ENCODE measurements at places on chromosomes 2 and 18. TPM values are rescaled to one million over a fixed set of nuclear protein-coding genes. Genes with fewer than 3 reads are reported as not detected.

The UGT1A5 gene
- polyA plus RNA-seq, result not detected

The PPP1R1C gene
- 0.27 TPM for polyA plus RNA-seq

The MOCOS gene
- polyA plus RNA-seq, result 12.5 TPM

The ANKRD30BL gene
- not detected for polyA plus RNA-seq

The MARCO gene
- not detected for polyA plus RNA-seq

The ADD2 gene
- polyA plus RNA-seq, result not detected

The RNF149 gene
- 24.3 TPM for polyA plus RNA-seq

The COL5A2 gene
- 383 TPM for polyA plus RNA-seq

The POTEF gene
- polyA plus RNA-seq, result not detected

The SERPINB11 gene
- polyA plus RNA-seq, result not detected

The FBXO48 gene
- 0.49 TPM for polyA plus RNA-seq

The MC5R gene
- polyA plus RNA-seq, result not detected

The MBP gene
- 2.3 TPM for polyA plus RNA-seq

The NCKAP5 gene
- polyA plus RNA-seq, result 2.1 TPM

The VPS54 gene
- polyA plus RNA-seq, result 5.6 TPM

The PSMA8 gene
- not detected for polyA plus RNA-seq

The OSBPL1A gene
- 20.1 TPM for polyA plus RNA-seq

The ANKRD30B gene
- 0.05 TPM for polyA plus RNA-seq

The TNFAIP6 gene
- polyA plus RNA-seq, result 2.1 TPM

The NXPH2 gene
- not detected for polyA plus RNA-seq

The PRKAG3 gene
- polyA plus RNA-seq, result not detected

The ICA1L gene
- polyA plus RNA-seq, result 2.4 TPM

The IL36RN gene
- polyA plus RNA-seq, result not detected

The FIGN gene
- 3.0 TPM for polyA plus RNA-seq

The CAPN10 gene
- polyA plus RNA-seq, result 7.6 TPM

The GLS gene
- 372 TPM for polyA plus RNA-seq

The SPATA3 gene
- not detected for polyA plus RNA-seq

The WBP1 gene
- 55.7 TPM for polyA plus RNA-seq

The SLC30A3 gene
- polyA plus RNA-seq, result 0.06 TPM

The ALK gene
- not detected for polyA plus RNA-seq

The CUL3 gene
- polyA plus RNA-seq, result 12.8 TPM

The M1AP gene
- 0.47 TPM for polyA plus RNA-seq

The GLI2 gene
- polyA plus RNA-seq, result 8.1 TPM

The BCL2L11 gene
- polyA plus RNA-seq, result 0.80 TPM
